ENCODE measurements at places on chromosomes 13 and 19.

DNA sequence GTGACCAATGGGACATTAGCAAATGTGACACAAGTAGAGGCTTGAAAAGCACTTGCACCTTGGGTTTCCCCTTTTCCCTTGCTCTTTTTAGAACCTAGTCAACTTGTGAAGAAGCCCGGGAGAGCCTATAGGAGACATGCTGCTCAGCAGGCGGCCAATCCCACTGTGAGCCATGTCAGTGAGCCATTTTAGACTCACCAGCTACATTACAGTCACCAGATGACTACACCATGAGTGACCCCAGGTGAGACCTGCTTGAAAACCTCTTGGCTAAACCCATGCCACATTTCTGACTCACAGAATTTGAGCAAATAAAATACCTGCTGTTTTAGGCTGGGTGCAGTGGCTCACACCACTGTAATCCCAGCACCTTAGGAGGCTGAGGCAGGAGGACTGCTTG lies 317.5 kb downstream of the KLF12 start:
- no peak for DNase-seq

- peak; percentile 75 for DNase-seq
Observed at GRCh38 chr19:17680230-17680722, 7.9 kb downstream of the UNC13A start.

DNA sequence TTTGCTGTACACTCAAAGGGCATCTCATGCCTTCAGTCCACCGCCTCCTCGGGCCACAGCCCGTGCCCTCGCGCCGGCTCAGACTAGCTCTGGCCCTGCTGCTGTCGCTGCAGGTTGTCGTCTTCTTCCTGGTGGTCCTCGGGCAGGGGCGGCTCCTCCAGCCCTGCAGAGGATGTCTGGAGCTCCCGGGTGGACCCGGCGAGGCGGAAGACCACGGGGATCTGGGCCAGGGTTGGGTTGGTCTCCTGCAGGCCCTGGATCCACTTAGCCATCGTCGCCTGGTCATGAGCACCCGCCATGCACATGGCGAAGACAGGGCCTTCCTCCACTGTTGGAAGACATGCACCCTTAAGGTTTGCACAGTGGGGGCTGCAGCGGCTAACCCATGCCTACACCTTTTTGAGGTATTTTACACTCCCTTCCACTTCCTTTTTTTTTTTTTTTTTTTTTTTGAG lies 489 bp upstream of the ZNF653 start:
- DNase-seq, result no peak

GRCh38 chr13:38490657-38491056 lies 141.0 kb downstream of the UFM1 start:
- no peak for DNase-seq

DNA sequence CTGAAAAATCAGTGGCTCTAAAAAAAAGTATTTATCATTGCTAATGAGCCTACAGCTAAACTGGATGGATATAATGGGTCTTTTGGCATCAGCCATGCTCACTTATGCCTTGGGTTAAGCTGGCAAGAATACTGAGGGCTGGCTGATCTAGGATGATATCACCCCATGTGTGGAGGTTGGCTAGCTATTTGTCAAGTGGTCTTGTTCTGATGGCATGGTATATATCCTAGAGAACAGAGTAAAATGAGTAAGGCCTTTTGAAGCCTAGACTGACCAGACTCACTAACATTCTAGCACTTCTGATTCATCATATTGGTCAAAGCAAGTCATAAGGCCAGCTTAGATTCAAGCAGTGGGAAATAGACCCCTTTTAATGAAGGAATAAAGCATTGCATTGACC lies 383.0 kb downstream of the SLITRK1 start:
- DNase-seq, result no peak

DNA sequence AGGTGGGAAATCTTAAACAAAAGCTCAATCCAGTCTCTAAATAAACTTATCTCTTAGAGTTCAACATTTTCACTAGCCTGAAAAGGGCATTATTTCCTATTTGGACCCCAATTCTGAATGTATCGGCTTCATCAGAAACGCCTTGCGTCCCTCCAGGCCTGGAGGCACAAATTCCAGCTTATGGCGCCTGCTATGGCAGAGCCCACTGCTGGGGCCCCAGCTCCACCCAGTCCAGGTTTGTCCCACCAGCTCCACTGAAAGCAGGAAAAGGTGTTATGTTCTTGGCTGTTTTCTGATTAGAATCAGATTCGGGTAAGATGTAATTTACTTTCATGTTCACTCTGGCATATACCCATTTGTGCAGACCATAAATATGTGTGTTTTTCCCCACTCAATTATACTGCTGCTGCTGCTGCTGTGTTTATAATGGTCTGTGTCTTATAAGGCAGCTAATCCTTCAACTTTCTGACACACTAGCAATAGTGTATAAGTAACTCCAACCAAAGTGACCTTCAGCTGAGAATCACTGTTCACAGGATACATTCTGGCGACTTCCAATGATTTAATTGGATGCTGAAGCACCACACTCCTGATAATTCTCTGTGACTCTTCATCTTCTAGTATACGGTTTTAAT lies 6.4 kb downstream of the IRS2 start:
- DNase-seq, result no peak

- no peak for DNase-seq
Observed at GRCh38 chr19:7965259-7965841, 21.9 kb upstream of the TIMM44 start.

DNA sequence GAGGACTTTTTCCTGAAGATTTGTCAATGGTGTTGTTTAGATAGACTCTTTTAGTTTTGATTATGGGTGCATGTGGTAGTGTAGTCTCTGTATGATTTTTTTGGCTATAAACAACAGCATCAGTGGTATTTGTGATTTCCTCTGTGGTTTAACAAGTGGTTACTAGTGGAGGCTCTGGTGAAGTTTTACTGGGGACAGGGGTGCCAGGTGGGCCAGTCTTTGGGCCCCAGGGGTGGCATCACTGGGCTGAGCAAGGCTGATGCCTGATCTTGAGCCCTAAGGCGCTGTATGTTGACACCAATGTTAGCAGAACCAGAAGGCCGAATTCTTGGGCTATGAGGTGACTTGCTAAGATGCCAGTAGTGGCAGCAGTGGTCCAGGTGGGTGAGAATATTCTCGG lies 811.4 kb downstream of the DACH1 start:
- peak; percentile 50 for DNase-seq

Data from NK-92 treated with Interleukin-12 subunit alpha and Interleukin-12 subunit beta, amount 100 ng/mL, for 24 hours (cell line).